Right ventricle myocardium superior (tissue), 1 donor: ENCODE measurements at places on chromosomes 11 and 22. TPM values are rescaled to one million over a fixed set of nuclear protein-coding genes. Genes with fewer than 3 reads are reported as not detected.

GGTLC2 gene
- not detected for total RNA-seq

PRODH gene
- total RNA-seq: 11.9 TPM

CDKN1C gene
- total RNA-seq: 37.7 TPM

- no peak for DNase-seq
Observed at GRCh38 chr22:20641198-20641892, 132.6 kb upstream of the SERPIND1 start.

GRCh38 chr11:95498722-95499425, 267.9 kb upstream of the SESN3 start:
- no peak for DNase-seq

- DNase-seq: no peak
Observed at GRCh38 chr22:42758931-42759629, 38.4 kb upstream of the A4GALT start.

DNA sequence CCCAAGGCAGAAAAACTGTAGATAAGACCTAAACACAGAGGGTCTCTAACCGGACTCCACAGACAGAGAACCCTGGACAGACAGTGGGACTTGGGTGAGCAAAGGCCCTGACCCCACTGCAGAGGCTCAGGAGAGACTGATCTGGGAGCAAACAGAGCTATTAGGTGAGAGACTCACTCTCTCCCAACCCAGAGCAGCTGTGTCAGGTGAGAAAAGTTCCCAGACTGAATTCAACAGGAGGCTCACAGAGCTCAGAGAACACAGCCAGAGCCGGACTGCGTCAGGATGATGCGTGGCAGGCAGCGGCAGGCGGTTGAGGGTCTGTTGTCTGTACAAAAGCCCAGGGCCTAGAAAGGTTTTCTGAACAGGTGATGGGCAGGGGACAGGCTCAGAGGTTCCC, 5.5 kb downstream of the RFPL2 start:
- DNase-seq: no peak

- DNase-seq: peak; percentile 95
Observed at GRCh38 chr22:20016734-20017621, at the start of gene ARVCF. Gene ARVCF (minus strand): TSS chr22:20016823. CDS start chr22:19990794, 26,029 bp downstream.

- DNase-seq: no peak
Observed at GRCh38 chr11:109911488-109911887, 181.7 kb upstream of the ZC3H12C start.

- peak; percentile 84 for DNase-seq
Observed at GRCh38 chr11:112881461-112881860, 79.8 kb upstream of the NCAM1 start.

GRCh38 chr11:75428281-75428724, 4.7 kb downstream of the KLHL35 start:
- DNase-seq: peak; percentile 97
